ENCODE measurements at places on chromosomes 7 and 10.

DNA sequence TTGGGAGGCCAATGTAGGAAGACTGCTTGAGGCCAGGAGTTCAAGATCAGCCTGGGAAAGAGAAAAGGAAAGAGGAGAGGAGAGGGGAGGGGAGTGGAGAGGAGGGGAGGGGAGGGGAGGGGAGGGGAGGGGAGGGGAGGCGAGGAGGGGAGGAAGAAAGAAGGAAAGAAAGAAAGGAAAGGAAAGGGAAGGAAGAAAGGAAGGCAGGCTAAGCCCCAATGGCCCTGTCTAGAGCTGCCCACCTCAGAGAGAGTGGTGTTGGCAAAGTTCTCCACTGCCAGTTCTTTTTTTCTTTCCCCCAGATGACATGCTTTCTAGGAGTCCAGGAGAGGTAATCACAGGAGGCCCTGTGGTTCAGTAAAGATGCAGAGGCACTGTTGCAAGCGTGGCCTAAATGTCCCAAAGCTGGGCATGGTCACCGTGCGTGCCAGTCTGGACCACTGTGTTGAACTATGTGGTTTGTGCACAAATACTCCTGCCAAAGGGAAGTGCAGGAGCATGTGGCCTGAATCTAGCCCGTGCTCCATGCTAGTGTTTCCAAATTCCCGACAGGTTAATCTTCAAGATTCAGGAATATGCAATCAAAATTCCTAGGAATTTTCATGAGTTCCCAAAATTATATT, 39.7 kb downstream of the ODAD2 start:
- no peak for DNase-seq

DNA sequence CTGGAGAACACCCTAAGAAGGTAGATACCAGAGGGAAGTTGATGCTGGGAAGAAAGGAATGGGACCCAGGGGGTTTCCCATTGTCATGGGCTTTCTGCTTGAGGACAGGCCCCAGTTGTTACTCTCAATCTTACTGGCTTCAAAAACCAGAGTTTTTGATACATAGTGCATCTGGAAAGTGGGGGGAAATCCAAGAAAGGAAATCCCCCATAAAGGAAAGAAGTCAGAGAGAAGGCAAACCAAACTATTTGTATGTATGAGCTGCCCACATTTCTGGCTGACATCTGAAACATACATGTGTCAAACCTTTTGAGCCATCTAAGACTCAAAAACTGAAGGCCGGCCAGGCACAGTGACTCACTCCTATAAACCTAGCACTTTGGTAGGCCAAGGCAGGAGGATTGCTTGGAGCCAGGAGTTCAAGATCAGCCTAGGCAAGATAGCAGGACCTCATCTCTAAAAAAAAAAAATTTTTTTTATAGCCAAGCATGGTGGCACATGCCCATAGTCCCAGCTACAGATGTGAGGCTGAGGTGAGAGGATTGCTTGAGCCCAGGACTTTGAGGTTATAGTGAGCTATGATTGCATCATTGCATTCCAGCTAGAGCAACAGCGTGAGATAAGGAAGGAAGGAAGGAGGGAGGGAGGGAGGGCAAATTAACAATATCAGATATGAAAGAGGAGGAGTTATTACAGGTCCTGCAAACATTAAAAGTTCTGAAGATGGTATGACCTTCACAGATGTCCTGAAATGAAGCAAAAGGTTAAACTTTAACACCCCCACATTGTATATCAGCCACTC, 6.7 kb upstream of the COA1 start:
- peak; percentile 8 for DNase-seq

DNA sequence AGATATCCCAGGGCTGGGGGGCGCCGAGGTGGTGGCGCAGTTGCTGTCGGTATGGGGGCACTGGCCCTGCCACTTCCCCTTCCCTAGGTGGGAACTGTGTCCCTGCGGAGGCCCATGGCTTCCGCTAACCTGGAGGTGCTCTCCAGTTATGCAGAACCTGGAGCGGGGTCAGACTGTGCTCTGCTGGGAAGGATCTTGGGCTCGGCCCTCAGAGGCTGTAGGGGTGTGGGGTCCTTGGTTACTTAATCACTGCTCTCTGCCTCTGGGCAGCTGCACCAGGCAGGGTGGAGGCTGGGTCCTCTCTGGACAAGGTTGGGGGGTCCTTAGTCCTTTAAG, 2.4 kb downstream of the BRI3 start:
- peak; percentile 20 for DNase-seq

DNA sequence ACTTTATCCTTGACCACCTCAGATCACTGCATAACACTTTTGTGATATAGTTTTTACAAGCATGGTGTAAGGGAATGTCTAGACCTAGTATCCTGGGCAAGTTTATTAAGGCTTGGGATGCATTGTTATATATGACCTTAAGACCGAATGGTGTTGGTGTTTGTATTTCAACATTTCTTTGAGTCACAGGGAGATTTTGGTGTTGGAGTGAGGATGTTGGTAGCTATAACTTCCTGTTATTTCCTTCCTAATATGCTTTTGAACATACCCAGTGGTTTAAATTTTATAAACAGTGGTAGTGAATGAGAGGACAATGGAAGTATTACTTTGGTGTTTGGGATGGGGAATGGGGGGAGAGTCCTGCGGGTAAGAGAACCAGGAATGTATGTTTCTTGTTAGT, 2.6 kb downstream of the EXOC4 start:
- no peak for DNase-seq

DNA sequence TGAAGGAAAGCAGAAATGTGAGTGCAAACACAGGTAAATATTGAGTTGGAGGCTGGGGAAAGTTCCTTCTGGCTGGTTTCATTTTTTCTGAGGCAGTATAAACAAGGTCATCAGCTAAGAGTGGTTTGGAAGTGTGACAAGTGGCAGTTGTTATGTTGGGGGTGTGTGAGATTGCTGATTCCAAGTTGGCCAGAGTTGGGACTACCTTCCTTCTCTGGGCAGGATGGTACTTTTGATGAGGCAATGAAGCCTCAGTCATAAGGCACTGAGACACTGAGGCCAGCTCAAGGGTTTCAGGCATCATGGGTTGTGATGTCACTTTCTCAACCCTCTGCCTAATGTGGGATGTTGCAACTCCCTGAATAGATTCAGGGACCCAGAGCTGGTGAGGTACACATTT, 8.2 kb upstream of the PTTG1IP2 start:
- DNase-seq, result no peak

DNA sequence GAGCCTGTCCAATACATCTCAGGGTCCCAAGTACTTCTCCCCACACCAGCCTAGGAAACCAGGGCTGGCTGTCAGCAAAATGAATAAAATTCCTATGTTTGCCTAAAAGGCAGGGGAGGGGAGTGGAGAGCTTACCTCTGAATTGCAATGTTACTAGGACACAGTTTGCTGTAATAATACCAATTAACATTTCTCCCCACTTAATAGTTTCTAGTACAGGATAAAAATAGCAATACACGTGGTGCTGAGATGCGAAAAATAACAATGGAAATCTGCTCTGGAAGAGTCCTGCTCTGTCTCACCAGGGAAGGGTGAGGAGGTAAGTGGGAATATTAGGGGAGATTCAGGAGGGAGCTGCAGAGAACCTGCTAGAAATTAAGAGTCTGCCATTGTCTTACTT, 112.3 kb downstream of the PLXNA4 start:
- DNase-seq, result peak; percentile 48

DNA sequence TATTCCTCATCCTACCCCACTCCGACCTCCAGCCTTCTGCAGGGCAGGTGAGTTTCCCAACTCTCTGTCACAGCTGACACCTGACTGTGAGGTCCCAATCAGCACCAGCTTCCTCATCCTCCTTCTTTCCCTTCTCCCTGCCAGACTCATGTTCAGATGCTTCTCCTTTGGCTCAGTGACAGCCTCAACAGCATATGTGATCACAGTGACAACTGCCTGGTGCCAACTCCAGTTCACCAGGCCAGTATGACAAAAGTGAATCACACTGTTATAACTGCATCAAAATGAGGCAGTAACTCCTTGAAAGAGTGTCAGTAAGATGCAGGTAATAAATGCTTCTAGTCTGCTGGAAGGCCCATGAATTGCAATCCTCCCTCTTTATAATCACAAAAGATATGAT, 46.8 kb upstream of the NFE2L3 start:
- DNase-seq, result no peak

- no peak for DNase-seq
These were observed 9.4 kb downstream of the NUB1 start for GRCh38 chr7:151351027-151351426.

DNA sequence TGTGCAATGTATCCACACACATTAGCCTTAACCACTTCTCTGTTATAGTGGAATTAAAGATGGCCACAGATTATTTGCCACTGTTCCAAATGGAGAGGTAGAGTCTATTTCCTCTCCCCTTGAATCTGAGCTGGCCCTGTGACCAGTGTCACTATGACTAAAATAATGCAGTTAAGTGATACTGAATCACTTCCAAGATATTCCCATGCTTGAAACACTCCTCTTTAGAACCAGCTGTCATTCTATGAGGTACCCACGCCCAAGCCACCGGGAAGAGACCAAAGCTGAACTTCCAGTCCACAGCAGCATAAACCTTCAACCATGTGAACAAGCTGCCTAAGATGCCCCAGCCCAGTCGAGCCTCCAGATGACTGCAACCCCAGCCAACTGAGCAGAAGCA, 2.1 kb upstream of the DHX32 start:
- DNase-seq, result no peak

DNA sequence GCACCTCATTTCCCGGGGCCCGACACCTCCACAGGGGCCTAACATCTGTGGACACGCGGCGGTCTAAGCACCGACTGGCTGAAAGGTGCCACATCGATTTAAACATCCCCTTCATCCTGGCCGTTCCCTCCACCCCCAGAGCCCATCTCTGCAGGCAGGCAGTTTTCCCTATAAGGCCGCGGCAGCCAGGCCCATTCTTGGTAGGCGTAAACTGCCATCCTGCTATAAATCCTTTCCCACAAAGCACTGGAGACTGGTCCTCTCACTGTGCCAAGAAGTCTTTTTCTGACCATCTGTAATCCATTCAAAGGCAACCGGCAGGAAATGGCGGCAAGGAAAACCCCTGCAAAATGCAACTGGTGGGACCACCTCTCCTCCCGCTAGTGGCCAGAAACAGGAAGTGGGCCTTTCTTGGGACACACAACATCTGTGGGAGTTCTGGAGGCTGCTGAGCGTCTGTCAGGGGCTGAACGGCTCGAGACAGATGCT, 22.4 kb downstream of the ATXN7L1 start:
- no peak for DNase-seq

GRCh38 chr7:5248201-5248885, 34.4 kb upstream of the SLC29A4 start:
- no peak for DNase-seq

DNA sequence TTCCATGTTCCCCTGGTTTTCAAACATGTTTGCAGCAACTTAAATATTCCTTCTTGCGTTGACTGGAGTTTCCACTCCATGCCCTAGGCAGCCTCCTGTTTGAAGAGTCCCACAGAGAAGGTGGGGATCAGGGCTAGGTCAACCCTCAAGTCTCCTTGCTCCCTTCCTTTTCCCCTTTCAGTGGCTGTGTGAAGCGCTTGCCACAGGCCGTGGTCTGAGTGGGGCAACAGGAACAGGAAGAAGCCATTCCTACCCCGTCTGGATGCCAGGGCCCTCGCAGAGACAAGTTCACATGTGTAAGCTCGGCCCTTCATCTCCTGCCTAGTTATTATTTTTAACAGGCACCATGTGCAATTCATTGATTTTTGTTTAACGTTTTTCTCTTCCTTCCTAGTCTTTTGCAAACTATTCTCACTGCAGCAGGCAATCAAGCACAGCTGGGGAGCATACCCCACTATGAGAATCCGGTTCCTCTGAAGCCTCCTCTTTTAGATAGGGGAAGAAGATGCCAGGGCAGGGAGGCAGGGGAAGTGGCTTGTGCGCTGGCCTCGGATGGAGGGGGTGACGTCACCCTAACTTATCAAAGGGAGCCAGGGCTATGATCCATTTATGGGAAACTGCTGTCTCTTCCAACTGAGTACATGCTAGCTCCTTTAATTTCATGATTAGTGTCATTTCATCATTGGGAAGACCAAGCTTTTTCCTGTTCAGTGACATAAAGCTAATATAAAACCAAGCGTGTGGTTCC, 64.2 kb downstream of the PRLHR start:
- no peak for DNase-seq

DNA sequence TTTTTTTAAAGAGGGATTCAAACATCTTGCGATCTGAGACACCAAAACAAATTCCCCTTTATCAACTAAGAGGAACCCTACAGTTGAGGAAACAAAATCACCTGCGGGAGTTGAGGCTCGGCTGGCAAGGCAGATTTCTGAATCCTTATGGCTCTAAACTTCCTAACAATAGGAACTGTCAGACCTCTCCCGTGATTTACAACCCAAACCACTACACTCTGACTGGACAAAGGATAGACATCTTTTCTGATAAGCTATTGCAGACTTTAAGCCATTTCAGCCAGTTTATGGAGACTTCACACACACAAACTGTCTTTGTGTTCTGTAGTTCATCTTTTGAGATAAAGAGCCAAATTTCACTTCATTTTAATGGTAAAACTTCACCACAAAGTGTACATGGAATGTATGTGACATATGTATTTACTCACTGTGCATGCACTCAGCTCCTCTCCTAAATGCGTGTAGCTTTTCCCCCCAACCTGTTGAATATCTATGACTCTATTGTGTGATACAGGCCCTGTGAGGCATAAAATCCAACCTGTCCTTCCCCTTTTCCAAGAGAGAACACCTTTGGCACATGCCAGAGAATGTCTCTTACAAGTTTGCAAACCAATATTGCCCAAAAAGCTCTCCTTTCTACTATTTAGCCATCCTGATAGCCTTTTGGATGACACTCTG, 15.4 kb upstream of the TSPAN13 start:
- DNase-seq, result no peak

- no peak for DNase-seq
These were observed 41.4 kb downstream of the LAMB4 start for GRCh38 chr7:108088729-108089128.

- DNase-seq, result no peak
These were observed 240.6 kb upstream of the SEMA3C start for GRCh38 chr7:81159402-81159801.

DNA sequence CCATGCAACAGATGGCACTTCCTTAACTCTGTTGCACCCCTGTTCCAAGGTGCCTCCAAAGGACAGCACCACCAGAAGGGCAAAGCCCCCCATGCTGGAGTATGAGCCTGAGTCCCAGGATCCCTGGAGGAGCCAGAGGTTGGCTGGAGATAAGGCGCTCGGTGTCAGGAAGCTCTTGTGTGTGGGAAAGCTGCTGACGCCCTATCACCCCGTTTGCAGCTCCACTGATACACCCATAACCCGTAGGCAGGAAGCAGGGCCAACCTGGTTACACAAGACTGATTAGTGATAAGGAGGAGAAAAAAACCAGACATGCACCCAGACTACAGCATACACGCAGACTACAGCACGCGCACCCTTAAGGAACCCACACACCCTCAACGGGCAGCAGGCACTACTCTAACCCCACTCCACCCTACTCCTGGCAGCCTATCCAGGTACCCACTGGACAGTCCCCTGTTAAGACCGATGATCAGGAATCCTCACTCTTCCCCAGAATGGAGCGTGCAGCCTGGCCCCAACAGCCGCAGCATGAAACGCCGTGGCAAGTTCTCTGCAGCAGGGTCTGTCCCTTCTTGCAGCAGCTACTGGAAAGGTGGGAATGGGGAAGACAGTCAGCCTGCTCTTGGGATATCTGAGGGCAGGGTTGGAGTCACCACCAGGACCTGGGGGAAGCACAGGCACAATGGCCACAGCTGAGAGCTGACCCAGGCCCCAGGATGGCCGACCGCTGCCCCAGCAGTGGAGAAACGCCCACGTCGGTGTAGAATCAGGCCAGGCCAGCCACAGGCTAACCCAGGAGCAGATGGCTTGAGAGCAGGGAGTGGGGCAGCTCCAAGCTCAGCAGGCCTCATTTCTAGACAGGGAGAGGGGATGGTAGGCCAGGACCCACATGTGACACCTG, 38.3 kb upstream of the TUBB8 start:
- no peak for DNase-seq

Data from dermis microvascular lymphatic vessel endothelial cell (primary cell).